ENCODE measurements at places on chromosomes 11 and 22.
A peak's percentile ranks its signal among the peaks of the same experiment; 100 is the strongest.

DNA sequence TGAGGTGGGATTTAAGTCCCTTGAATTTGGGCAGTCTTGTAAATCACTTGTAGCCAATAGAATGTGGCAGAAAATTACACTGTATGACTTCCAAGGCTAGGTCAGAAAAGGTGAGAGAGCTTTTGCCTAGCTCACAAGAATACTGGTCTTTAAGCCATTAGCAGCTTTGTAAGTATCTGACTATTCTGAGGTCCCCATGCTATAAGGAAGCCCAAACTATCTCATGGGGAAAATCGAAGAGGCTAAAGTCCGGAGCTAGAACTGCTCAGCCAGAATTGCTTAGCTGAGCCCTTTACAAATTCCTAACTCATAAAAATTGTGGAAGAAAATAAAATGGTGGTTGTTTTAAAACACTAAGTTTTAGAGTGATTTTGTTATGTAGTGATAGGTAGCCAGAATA, 13.0 kb downstream of the FAR1 start:
- DNase-seq, result no peak

GRCh38 chr11:28619846-28620540, 511.8 kb downstream of the METTL15 start:
- no peak for DNase-seq

- DNase-seq, result no peak
Observed at GRCh38 chr22:42695294-42695693, 25.4 kb downstream of the A4GALT start.

DNA sequence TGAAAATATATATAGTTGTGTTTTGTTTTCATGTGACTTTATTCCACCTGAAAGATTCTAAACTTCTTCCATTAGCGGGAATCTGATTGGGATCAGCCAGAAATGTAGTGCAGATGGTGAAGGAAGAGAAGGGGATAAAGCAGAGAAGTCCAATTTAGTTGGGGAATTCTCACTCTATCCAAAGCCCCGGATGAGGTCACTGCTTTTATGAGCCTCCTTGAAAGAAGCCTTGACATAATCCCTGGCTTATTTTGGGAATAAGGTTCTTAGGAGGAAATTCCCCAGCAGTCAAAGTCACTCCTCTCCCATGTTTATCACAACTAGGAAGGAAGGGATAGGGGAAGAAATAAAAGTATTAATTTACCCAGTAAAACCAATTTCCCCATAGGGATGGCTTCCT, 41.1 kb downstream of the OSBP start:
- no peak for DNase-seq

- no peak for DNase-seq
Observed at GRCh38 chr11:62054484-62055121, 69.2 kb upstream of the INCENP start.

DNA sequence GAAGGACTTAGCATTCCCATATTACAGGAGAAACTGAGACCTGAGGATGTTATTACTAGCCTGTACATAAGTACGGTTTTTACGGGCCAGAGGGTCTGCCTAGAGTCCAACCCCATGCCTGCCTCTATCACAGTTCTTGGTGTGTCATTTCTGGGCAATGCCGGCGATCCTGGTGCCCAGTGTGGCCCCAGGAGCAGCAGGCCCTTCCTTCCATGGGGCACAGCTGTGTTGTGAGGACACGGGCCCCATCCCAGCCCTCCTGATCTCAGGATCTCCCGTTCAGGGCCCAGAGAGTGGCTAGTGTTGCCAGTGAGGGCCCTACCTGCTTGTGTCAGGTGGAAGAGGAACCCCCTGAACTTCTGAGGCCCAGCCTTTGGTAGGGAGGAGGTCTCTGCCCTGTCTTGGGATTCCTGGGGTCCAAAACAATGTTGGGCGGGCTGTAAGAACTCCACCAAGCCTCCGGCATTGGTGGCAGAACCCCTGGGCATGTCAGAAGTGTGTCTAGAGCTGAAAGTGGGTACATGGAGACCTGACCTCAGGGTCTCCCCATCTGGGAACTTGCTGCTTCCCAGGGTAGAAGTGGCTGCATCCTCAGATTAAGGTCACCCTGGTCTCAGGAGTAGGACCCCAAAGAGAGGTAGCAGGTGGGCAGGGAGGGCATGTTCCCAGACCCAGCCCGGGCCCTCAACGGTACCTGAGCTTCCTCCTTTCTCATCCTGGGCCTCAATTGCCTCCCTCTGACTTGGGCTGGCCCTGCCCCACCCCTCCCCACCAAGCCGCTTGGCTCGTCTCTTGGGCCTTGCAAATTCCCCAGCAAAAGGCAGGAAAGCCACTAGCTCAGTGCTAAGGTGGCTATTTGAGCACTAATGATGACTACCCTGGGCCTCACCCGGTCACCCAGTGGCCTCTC, 74.6 kb upstream of the KCNQ1OT1 start:
- DNase-seq, result peak; percentile 6

DNA sequence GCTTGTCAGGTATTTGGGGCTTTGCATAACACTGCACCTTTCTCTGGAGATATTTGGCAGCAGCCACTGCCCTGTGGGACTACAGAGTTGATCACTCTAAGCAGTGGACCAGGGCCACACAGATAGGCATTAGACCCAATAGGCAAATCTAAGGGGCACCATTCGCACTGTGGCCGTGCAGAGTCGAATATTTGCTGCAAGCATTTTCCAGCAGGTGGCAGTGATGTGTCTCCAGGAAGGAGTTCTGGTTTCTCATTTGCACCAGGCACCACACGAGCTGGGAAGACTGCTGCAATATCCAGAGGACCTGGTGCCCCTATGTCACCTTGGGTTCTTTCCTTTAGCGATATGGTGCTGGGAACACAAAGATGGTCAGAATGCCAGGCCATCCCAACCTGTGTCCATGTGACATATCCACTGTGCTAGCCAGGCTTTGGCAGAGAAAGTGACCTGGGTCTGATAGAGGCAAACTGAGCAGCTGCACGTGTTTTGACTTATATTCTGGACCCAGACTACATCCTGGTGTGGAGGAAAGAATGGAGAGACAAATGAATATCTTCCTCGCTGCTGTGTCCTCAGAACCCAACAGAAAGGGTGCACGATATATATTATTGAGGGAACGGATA, 318.7 kb downstream of the BUD13 start:
- no peak for DNase-seq

DNA sequence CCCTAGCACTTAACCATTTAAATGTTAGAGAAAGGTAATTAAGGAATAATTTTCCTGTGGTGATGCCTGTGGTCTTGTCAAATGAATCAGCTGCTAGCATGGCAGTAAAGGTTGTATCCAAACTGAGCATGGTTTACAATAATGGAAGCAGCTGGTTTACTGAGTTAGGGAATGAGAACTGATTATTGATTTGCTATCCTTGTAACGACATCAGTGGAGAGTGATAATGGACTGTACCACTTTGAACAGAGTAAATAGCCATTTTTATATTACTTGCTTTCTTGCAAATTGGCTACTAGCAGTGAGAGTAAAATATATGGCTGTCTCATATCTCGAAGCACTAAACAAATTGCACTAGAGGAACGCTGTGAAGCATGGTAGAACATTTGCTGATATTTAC, 589.0 kb upstream of the ANO5 start:
- DNase-seq, result no peak

DNA sequence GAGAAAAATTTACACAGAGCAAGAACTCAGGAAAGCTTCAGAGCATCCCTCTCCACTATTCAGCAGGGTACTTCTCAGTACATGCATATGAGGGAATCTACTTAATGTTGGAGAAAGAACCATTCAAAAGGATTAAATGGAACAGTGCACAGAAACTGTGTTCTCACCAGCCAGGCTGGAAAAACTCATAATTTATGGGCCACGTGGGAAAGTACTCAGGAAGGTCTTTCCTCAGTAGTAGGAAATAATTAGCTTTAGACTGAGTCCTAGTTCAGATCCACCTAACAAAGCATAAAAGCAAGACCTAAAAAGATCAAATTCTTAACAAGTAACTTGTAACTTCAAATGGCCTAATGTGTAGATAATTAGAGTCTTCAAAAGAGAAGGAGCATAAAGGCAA, 134.0 kb downstream of the FAM76B start:
- DNase-seq, result no peak

GRCh38 chr11:3154001-3154599, 11.0 kb downstream of the OSBPL5 start:
- DNase-seq, result no peak

GRCh38 chr22:19603767-19604166, 79.6 kb upstream of the CLDN5 start:
- DNase-seq, result no peak

- DNase-seq, result no peak
Observed at GRCh38 chr22:27871306-27872014, 47.6 kb downstream of the PITPNB start.

GRCh38 chr11:120062561-120062930, 75.4 kb downstream of the TRIM29 start:
- no peak for DNase-seq

- DNase-seq, result no peak
Observed at GRCh38 chr11:117172724-117173421, 5.7 kb upstream of the SIDT2 start.

GRCh38 chr22:19607192-19608002, 83.2 kb upstream of the CLDN5 start:
- peak; percentile 19 for DNase-seq

- no peak for DNase-seq
Observed at GRCh38 chr11:4103269-4103668, 8.7 kb downstream of the RRM1 start.

- no peak for DNase-seq
Observed at GRCh38 chr11:62770778-62771143, 435 bp upstream of the TAF6L start.

DNA sequence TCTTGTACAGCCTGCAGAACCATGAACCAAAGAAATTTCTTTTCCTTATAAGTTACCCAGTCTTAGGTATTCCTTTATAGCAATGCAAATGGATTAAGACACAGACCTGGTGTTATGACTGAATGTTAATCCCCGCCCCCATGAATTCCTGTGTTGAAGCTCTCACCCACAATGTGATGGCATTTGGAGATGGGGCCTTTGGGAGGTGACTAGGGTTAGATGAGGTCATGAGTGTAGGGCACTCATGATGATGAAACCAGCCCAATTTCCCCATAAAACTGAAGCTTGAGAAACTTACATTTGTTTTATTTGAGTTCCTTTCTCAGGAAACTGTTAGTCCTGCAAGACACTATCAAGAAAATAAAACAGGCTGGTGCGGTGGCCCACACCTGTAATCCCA, 115.8 kb upstream of the THY1 start:
- DNase-seq, result no peak
